ENCODE measurements at places on chromosomes 7 and 10. TPM values are rescaled to one million over a fixed set of nuclear protein-coding genes. Genes with fewer than 3 reads are reported as not detected.
A peak's percentile ranks its signal among the peaks of the same experiment; 100 is the strongest.

DNA sequence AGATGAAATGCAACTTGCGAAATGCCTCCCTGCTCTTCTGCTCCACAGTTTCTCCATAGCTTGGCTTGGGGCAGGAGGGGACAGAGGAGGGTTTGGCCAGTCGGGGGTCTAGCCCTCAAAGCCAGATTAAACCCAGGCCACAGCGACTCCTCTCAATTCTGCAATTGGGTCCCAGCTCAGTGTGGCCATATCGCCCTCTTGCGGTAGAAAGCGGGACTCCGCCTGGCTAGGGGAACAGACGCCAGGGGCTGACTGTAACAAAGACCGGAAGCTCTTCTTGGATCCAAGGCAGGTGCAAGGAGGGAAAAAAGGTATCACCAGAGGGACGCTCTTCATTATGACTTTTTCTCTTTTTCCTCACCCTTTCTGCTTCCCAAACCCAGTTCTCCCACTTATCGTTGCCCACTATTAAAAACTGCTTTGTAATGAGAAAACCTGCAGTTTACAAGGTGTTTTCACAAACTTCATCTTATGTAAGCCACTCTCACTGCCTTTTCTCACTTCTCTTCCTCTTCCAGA is 36.6 kb upstream of the TNPO3 start:
- peak; percentile 74 for DNase-seq

GRCh38 chr7:45927721-45928120 is 6.6 kb upstream of the IGFBP3 start:
- DNase-seq: no peak

- no peak for DNase-seq
These were observed 48.0 kb downstream of the HSPA12A start for GRCh38 chr10:116694243-116694926.

DNA sequence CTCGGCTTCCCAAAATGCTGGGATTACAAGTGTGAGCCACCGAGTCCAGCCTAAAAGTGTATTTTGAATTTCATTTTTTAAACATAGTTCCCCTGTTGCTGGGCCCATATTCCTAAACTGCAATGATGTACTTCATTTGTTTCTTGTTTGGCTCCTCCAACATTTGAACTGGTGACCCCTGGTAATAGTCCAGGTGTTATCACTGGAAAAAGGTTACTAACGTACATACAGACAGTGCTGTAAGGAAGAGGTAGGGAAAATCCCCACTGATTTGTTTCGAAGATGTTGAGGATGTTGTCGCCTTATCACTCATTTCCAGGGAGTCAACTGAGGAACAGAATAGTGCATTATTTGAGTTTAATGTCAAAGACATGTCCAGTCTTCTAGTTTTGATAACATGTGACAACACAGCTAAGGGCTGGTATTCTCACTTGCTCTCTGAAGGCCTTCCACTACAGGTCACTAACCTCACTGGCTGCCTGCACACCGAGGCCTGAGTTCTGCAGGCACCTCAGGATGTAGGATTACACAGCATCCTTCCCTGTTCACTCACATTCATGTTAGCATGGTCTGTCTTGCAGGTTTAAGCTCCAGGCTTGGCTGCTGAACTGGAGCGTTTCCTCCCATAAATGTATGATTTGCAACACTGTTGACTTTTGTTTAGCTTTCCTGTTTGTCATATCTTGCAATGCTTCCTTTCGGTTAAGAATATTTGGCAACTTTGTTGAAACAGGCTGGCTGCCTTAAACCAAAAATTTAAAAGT is 362.8 kb downstream of the INHBA start:
- no peak for DNase-seq

- peak; percentile 88 for DNase-seq
These were observed at the start of gene PARD3 for GRCh38 chr10:34815185-34816084. TSS of gene PARD3 (minus strand) at chr10:34815296. CDS start at chr10:34814995, 301 bp downstream.

DNA sequence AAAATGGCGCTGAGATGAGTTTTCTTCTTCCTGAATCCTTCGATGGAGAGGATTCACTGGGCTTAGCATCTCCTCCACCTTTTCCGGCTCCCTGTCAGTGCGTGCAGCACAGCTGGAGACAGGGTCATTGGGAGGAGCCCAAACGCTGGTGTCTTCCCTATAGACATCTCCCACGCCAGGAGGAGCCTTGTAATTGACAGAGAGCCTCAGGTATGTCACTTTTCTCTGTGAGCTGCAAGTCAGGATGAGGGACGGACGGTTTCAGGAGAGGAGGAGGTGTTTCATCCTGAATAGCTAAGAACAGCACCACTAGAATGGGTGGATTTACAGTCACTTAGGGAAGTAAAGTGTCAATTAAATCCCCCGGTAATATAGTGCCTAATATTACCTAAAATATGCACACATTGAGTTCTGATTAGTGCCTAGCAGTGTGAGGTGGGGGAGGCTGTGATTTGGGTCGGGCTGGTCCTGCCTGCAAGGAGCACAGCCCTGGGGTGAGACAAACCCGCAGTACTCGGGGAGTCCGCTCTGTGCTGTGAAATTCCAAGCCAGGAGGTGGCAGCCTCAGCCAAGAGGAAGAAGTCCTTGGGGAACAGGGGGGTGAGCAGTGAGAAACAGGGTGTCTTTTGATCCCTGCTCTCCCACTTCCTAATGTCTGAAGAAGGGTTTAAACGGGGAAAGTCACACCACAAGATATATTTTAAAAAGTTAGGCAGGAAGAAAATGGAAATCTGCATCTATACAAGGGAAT is 28.2 kb downstream of the IL15RA start:
- peak; percentile 74 for DNase-seq

DNA sequence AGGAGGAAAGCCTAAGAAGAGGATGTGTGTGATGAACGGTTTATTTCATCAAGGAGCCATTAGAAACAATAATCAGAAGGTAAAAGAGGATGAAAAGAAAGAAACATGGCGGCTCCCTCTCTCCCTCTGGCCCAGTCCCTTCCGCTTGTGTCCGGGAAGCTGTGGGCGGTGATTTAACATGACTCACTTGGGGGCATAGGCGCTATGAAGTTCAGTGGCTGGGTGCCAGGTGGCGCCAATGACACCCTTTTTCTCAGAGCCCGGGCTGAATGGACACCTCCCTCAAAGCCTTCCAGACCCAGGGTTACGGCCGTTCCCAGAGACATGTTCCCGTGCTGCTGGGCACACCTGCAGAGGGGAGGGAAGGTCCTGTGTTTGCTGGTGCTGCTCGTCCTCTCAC is 244.0 kb downstream of the SKAP2 start:
- DNase-seq: no peak

GRCh38 chr10:63711867-63712716 is 190.9 kb downstream of the REEP3 start:
- peak; percentile 92 for DNase-seq

DNA sequence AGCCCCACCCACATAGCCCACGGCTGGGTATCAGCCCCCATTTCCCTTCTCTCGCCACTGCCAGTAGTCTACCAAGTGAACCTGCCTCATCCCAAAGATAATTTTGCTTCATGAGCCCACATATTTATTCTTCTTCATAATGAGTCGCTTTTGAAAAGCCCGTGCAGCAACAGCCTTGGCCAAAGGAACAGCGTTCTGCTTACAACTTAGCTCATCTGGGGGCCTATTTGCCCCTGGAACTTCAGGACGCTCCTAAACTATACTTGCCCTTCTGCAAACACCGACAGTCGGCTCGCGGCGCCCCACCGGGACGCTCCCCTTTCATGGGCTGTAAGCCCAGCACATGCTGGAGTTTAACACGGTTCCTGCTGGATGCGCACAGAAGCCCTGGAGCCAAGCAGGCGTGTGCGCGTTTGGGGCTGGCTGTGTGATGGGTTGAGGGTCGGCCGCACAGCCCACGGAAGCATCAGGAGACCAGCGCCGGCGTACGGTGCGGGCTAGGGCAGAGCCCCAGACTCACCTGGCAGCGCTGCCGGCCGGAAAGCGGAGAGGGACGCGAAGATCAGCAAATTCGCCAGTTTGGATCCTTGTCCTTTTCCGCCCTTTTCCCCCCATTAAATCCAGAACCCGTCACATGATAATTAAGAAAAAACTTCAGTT is 370 bp downstream of the TMEM60 start:
- no peak for DNase-seq

DNA sequence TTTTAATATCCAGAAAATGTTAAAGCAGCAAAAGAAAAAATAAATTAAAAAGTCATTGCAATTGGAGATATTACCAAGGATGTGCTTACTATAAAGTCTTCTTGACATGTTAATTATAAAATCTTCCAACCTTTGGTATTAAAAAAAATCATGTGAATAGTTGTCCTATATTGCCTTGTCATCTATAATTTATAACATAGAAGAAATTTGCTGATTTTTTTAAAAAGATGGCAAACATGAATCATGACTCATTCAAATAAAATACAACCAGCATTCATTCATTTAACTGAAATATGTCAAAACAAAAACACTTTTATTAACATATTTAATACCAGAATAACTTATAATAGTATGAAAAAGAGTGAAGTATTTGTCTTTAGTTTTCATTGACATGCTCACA is 72.6 kb downstream of the MKX start:
- no peak for DNase-seq

GRCh38 chr7:101410743-101411507 is 48.2 kb downstream of the COL26A1 start:
- peak; percentile 31 for DNase-seq

GRCh38 chr7:103379270-103379975 is 32.0 kb downstream of the PSMC2 start:
- no peak for DNase-seq

GRCh38 chr7:140417456-140418155 is 13.7 kb downstream of the RAB19 start:
- DNase-seq: no peak

- peak; percentile 95 for DNase-seq
These were observed 174.7 kb downstream of the HERPUD2 start for GRCh38 chr7:35519971-35520809.

DNA sequence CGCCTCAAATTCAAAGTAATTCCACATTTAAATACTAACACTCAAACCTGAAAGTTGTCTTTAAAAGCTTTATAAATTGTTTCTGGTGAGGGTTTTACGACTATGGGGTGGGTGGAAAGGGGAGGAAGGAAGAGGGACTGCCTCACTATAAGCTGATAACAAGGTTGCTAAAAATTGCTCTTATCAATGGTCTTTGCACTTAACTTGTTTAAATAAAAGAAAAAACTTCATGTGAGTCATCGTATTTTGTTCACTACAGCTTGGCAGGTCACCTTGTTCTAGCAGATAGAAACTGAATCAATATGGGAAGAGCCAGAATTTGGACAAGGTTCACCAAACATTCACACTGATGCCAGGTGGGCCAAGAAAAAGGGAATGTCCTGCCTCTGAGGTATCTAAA is 129.2 kb downstream of the TES start:
- no peak for DNase-seq

DNA sequence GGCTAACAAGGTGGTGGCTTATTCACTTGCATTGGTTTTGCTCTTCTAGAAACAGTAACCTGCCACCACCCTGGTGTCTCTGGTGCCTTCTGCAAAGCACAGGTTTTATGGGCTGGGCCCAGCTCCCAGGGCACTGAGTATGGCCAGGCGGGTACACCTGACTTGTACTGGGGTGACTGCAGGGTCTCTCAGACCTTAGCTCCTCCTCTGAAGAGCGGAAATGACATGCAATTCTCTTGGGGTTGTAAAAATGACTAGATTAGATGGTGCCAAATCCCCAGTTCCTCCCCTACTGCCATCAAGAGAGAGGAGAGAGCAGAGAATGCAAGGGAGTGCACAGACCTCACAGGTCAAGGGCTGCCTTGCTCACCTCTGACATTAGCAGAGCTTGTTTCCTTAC is 14.7 kb downstream of the ESYT2 start:
- DNase-seq: peak; percentile 43

DNA sequence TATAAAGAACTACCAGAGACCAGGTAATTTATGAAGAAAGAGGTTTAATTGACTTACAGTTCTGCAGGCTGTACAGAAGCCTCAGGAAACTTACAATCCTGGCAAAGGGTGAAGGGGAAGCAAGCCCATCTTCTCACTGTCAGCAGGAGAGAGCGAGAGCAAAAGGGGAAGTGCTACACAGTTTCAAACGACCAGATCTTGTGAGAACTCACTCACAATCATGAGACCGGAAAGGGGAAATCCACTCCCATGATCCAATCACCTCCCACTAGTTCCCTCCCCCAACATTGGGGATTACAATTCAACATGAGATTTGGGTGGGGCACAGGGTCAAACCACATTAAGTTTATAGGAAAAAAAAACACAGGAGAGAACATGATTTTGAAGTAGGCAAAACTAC is 222.1 kb upstream of the SHH start:
- DNase-seq: peak; percentile 18

DNA sequence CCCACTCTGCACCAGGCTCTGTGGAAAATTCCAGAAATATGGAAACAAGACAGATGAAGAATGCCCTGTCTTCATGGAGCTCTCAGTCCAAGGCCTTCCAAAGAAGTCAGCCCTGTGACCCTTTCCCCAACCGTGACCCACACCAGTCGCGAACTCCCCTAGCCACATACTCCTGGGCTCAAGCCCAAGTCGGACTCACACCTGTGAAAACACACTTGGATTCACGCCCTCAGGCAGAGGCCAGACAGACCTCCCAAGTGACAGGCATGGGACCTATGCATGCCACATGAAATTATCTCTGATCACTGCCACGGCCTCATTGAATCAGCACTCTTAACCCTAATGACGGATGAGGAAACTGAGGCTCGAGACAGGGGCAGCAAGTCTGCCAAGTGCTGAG is 42.5 kb downstream of the ZCCHC24 start:
- DNase-seq: no peak

SLC18A2 gene
- polyA plus RNA-seq: 0.23 TPM

AGR2 gene
- 6.2 TPM for polyA plus RNA-seq

COPS6 gene
- polyA plus RNA-seq: 99.3 TPM

GPR85 gene
- 1.0 TPM for polyA plus RNA-seq

CYP26A1 gene
- 0.23 TPM for polyA plus RNA-seq

Data from muscle of leg (tissue), 16 donors.